ENCODE measurements at places on chromosomes 5 and 9.

GRCh38 chr5:178690208-178690607, 40.3 kb downstream of the ZNF354A start:
- DNase-seq, result no peak

DNA sequence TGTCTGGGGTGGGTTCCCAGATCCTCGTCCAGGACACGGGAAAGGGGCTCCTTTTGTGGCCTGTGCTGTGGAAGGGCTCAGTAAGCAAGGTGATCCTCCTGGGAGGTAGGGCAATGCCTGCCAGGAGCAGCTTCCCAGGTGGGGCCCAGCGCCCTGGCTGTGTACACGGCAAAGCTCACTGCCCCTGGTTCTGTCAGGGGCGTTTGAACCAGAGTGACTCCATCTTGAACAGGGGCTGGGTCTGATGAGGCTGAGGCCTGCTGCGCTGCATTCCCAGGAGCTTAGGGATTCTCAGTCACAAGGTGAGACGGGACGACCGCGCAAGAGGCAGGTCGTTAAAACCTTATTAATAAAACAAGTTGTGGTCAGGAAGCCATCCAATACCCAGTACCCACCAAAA, 19.9 kb upstream of the SLC12A7 start:
- no peak for DNase-seq

DNA sequence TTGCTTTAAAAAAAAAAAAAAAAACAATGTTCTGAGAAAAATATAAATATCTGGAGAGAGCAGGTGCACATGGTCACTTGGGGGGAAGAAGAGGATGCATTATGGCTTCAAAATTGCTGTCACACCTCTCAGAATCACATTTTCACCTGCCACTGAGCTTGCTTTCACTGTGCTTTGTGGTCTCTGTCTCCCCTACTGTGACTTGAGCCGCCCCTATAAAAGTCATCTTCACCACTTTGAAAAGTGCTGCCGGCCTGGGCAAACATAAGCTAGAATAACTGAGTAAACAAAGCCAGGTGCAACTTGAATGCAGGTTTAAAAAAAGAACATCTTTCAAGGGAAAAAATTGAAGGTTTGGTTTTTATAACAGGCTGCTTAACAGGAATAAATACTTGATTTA, 368.1 kb upstream of the GRIA1 start:
- no peak for DNase-seq

DNA sequence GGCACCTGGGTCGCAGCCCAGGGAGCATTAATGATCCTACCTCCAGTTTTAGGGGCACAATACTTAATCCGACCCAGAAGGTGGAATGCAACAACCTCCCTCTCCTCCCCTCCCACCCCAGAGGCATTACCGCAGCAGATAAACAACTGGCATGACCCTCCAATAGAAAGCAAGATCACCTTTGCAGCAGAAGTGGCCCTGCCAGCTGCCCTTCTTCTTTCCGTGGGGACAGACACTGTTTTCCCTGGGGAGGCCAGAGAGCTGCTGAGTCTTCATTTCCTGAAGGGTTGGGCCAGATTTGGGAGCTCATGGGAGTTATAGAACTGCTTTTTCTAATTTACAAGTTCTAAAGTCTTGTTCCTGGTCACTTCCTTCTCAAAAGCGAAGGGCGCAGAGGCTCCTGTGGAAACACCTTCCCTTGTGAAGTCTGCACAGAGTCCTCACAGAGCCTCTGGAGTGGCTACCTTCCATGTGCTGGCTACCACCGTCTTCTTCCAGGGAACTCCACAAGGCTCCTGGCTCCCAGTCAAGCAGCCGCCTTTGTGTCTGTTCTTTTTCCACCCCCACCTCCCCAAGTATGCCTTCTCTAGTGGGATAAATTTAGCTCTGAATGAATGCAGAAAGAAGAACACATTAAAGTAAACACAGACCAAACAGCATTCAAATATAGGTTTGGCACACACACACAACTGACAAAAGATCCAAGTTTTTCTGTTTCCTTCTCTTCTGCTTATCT, 8.0 kb upstream of the PALM2AKAP2 start:
- DNase-seq, result no peak

GRCh38 chr5:32802764-32803163, 91.6 kb downstream of the NPR3 start:
- DNase-seq, result no peak

DNA sequence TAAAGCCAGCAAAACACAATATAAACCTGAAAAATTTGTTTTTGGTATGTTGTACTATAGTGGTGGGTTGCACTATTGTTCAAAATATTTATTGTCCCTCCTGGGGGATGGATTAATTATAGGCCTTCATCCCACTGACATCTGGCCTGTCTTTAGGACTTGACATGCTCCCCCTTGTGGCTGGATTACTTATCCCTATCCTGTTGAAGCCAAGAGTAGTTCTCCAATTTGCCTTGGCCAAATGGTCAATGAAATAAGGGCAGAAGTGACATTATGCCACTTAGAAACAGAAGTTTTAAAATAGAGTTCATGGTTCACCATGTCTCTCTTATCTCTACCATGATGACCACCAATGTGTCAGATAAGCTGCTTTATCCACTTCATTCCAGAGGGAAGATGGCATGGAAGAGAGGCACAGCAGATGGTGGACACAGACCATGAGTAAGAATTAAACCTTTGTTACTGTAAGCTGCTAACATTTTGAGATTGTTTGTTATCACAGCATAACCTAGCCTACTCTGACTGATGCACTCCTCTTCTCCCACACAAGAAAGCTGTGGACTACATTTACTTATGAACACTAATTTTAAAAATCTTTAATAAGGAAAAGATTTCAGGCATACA, 29.2 kb upstream of the ARHGEF28 start:
- DNase-seq, result no peak

DNA sequence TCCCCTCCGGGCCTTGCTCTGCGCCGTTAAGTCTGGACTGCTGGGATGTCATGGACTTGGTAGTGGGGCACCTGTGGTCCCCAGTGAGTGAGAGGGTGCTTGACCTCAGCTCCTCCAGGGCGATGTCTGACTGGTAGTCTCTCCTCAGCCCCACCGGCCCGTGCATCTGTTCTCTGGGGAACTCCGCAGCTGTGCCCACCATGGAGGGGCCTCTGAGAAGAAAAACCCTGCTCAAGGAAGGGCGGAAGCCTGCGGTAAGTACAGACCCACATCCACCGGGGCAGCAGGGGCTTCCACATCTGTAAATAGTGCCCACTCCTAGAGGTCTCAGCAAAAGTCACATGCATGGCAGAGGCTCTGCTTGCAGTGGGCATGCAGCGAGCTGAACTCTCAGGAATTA, 52.6 kb upstream of the GARNL3 start:
- no peak for DNase-seq

- DNase-seq, result no peak
Observed at GRCh38 chr5:150266871-150267291, 22.7 kb downstream of the CAMK2A start.

- no peak for DNase-seq
Observed at GRCh38 chr5:66616520-66617225, 20.5 kb downstream of the MAST4 start.

DNA sequence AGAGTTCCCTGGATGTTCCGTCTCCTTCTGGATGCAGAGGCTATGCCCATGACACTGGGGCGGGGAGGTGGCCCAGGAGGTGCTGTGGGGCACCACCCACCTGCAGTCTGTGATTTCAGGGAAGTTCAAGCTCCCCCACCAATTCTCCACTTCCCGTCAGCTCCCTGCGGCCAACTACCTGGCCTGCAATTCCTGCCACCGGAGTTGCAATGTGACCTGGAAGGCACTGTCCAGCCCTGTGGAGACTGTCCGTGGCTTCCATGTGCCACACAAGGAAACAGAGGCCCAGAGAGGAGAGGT, 16.6 kb downstream of the GFI1B start:
- no peak for DNase-seq

DNA sequence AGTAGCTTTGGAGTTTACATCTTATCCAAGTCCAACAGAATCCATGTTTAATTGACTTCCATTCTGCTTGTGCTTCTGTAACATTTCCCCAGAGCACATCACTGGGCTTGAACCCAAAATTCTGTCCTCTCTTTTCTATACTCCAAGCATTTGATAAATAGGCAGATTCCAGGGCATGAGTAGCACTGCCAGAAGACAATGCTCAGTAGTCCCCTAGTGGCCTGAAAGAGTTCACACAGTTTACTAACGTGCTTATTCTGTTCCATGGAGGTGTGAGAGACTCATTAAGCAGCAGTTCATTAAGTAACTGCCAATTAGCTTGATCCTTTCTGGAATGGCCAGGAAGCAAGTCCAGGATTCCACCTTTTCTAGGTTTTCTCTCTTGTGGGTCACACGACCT, 9.4 kb upstream of the GABRA6 start:
- no peak for DNase-seq

- no peak for DNase-seq
Observed at GRCh38 chr5:160432787-160433186, 11.1 kb downstream of the PTTG1 start.

All from activated CD4-positive, alpha-beta T cell treated with anti-CD3 and anti-CD28 coated beads for 24 hours (primary cell).